ENCODE measurements at places on chromosomes 12 and 14.

DNA sequence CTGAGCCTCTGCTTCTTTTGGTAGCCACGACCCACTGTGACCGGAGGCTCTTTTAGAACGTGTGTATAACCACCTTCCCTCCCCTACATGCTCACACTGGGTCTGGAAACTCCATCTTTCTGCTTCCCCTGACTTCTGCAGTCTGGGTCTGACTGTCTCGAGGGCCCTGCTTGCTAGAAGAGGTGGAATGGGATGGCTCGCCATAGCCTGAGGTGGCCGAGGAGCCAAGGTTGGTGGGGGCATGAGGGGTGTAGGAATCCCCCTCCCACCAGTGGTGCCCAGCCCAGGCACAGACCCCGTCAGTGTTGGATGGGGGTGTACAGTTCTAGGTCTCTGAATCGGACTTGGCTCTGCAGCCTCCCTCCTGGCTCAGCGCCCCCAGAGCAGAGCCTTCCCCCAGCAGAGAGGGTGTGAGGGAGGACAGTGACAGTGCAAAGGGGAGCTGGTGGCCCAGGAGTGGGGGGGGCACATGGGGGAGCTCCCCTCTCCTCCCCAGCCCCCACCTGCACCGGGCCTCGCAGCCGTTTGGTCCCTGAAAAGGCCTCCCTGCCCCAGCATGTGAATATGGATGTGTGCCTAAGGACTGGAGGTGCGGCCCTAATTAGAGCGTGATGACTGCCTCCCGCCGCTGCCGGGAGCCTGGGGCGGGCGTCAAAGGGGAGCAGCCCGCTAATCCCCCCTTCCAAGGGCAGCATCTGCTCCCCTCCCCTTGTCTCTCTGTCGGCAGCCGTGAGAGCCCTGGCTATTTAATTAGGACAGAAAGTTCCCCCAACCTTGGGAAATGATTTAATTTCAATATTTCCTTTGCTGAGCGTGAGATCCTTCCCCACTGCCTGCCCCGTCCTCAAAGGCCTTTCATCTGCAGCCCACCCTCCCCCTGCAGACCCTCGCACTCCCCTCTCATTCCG lies 196.2 kb upstream of the C14orf180 start:
- no peak for DNase-seq

DNA sequence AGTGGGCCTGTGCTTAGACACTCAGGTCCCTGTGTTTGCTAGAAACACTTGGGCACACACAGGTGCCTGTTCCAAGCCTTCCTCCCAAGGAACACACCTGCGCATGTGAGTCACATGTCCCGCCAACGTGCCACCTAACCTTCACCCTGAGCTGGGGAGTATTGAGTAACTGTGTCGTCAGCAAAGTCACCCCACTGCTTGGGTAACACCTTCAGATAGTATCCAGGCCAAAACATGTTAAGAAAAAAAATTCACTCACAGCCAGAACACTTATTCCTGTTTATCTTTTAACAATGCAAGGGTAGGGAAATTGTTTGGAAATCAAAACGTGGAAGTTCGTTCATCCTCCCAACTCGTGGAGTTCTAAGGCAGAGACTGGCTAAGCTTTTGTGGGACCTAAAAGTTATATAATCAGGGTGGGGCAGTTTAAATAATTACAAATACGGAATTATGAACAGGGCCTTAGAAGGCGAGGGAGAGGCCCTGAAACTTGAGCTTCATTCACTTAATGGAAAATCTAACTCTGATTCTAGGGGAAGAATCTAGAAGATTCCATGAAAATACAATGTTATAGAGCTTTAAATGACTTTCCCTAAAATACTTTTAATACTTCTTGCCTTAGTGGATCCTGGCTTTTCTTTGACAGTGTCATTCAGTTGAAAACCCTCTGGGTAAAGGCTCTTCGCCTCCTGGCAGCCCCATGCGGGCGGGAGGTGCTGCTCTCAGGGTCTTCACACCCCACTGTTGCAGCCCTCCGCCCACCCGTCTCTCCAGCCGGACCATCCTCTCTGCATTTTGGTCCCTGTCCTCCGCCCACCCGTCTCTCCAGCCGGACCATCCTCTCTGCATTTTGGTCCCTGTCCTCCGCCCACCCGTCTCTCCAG lies 30.3 kb upstream of the ADIPOR2 start:
- peak; percentile 13 for DNase-seq

DNA sequence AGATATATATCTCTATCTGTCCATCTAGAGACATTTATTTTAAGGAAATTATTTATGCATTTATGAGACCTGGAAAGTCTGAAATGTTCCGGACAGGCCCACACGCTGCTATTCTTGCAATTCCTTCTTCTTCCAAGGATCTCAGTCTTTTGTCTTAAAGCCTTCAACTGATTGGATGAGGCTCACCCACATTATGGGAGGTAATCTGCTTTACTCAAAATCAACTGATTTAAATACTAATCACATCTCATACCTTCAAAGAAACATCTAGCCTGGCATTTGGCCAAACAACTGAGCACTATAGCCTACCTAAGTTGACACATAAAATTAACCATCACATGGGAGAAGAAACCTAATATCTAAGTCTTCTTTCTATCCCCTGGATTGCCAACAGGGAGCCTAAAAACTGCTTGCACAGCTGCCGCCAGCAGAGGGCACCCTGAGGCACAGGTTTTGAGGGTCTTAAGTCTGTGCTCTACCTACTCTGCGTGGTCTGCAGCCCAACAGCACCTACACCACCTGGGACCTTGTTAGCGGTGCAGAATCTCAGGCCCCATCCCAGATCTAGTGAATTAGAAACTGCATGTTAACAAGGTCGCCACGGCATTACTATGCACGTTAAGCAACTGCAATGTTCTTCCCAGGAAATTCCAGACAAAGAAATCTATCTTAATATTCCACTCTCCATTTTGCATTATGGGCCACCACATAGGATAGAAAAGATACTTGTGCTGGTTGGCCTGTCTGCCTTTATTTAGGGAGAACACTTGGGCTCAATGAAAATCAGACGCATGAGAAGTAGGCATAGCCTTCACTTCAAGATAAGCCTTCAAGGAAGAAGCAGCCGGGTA lies 249.7 kb downstream of the FOXG1 start:
- no peak for DNase-seq

- DNase-seq: no peak
These were observed 75.5 kb upstream of the RBM19 start for GRCh38 chr12:114041590-114041989.

DNA sequence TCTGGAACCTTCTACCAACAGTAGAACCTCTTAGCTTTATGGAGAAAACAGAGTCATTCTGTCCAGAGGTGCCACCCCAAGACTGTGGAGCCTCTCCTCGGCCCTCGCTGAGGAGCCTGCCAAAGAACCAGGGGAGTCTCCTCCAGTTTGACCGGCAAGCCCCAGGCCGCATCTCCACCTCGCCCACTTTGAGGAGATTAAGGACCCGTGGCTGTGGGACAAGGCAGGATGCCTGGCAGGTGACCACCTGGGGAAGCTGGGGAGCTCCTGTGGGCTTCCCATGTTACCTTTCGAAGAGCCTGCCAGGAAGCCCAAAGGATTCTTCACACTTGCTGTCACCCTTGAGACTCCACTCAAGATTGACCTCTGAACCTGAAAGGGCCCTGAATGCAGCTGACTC lies 3.8 kb downstream of the PLEKHG7 start:
- DNase-seq: no peak

DNA sequence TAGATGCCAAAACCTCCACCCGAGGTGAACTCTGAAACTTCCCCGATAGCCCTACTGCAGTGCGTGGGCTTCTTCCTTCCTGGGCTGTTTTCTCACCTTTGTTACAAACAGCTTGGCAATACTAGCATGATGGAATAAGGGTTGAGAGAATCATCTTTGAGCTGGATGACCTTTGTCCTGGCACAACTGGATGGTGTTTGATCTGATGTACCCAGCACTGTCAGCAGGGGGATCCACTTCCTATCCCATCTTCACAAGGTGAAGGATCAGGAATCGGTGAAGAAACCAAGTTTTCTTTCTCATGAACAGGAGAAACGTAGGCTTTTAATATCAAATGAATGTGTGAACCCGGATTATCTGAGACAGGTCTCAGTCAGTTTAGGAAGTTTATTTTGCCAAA lies 19.5 kb upstream of the LRRC10 start:
- DNase-seq: no peak

DNA sequence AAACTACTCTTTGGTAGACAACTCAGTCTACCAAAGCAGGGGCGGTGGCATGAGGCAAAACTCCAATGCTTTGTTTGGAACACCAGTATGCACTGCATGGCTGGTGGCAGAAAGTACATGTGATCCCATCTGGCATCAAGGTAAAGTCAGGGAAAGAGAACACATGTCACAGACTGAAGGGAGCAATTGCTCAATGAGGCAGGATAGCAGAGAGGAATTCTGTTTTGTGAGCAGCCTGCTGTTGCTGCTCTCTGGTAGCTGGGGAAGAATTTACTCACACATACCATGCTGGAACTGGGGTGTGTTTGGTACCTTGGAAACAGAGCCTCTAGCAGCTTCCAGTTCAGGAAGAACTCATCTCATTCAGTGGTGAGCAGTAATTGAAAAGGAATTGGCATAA lies 84.8 kb downstream of the HELB start:
- DNase-seq: no peak

GRCh38 chr14:37595809-37596621 lies 586 bp downstream of the TTC6 start:
- peak; percentile 61 for DNase-seq

GRCh38 chr14:55131370-55132137 lies 2.5 kb downstream of the LGALS3 start:
- DNase-seq: no peak

DNA sequence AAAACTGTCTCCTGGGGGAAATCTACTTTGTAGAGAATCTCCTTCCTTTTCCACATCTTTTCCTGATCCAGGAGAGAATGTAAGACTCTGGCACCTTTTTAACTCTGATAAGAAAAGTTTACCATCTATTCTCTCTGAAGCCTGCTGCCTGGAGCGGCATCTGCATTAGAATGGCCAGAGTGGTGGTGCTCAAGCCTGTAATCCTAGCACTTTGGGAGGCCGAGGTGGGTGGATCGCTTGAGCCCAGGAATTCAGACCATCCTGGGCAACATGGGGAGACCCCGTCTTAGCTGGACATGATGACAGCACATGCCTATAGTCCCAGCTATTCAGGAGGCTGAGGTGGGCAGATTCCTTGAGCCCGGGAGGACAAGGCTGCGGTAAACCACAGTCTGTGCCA lies 1.4 kb upstream of the CHFR start:
- no peak for DNase-seq

DNA sequence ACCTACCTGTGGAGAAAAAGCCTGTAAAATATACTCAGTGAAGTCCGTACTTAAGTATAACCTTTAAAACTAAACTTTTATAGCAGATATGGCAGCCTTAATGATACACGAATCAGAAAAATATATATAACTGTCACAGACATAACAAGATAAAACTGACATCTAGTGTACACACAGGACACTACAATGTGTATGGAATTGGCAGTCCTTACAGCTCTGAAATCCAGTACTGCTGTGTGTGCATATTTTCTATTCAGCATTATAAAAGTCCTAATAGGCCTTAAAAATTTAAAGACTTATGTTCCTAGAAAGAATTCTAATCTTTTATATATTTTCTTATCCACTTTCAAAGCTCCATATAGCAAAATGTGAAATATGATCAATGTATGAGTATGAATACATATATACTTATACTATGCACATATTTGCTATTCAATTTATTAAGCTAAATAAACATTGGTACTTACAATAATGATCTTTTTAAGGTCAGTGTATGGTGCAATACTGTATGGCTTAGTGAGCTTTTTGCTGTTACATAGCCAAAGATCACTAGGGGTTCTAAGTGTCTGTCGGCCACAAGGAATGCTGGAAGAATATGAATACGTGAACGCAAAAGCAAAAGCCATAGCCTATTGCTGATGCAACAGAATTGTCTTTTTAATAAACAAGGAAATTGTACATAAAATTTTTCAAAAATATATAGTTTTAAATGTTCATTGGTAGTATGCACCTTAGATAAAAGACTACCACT lies 69.2 kb downstream of the C2CD5 start:
- no peak for DNase-seq

DNA sequence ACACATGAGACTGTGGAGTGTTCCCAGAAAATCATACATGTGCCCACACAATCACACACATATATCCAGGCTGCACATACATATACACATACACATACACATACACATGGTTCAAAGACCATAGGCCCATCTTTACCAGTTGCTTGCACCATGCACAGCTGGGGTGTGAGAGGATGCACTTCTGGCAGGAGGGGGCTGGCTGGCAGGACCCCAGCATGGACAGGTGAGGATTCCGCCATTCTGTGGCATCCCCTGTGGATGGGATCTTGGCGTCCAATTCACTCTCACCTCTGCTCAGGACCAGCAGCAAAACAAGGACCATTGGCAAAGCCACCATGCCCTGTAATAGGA lies 7.0 kb downstream of the ITGB7 start:
- no peak for DNase-seq

DNA sequence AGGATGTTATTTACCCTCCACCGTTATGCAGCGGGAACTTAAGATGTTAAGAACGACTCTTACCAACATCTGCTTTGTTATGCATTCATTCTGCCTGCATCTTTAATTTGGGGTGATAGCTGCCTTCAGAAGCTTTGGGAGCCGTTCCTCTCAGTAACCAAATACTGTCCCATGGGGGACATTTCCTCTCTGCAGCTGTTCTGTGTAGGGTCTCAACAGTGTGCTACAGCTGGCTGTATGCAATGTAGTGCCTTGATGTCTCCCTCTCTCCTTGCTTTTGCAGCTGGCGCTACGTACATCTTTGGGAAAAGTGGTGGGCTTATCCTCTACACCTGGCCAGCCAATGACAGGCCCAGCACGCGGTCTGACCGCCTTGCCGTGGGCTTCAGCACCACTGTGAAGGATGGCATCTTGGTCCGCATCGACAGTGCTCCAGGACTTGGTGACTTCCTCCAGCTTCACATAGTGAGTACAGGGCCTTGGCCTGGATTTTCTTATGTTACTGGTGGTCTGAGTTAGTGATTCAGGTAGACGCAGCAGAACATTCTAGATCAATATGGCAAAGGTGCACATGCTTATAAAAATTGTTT lies 744.3 kb downstream of the DIO2 start:
- DNase-seq: no peak

DNA sequence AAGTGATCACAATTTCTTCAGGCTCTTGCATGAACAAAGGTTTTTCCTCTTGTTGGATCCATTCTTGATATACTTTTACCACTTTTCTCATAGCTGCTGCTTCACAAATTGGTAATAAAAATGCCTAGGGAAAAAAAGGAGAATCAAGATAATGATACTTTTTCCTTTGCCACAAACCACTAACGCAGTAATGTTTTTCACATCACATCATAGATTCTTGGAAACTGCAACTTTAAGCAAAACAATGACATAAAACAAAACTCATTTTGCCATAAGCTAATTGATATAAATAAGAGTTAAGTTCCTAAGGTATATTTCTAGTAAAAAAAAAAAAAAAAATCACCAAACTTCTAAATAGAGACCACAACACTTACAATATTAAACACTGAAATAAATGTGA lies 66.7 kb downstream of the RALGAPA1 start:
- DNase-seq: no peak

DNA sequence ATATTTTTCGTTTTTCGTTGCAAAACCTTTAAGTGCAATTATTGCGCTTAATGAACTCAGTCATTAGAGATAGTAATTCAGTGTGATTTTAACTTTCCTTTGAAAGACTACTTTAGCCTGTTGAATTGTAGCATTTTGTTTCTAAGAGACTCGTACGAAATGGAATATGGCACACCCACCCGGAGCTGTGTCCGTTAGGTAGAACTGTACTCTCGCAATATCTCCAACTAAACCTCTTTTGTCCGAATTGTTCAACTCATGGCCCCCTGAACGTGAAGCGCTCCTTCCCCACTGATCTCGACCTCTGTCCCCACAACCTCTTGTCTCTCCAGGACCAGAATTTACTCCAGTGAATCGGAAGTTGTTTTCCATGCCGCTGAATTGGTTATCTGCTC lies 800 bp downstream of the PCNX4 start:
- no peak for DNase-seq

GRCh38 chr12:104578453-104578852 lies 121.7 kb downstream of the CHST11 start:
- DNase-seq: no peak

All from stimulated activated CD4-positive, alpha-beta T cell treated with anti-CD3 and anti-CD28 coated beads, Interleukin-15, amount 100 ng/mL, for 1 hour (primary cell).